ENCODE measurements at places on chromosomes 1 and 21.

DNA sequence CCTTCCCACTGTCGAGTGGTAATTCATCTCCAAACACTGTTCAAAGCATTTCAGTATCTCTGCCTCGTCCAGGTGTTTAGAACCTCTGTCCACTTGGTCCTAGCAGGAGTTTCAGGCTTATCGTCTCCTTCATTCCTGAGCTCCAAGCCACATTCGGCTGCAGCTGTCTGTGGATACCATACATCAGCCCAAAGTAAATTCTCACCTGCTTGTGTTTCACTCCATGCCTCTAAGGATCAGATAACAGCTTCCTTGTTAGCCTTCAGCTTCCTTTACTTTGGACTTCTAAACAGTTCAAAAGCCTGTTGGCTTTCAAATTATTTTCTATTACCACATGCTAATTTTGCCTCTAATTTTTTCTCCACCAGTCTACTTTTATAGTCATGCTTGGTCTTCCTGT is 219.0 kb upstream of the L1TD1 start:
- DNase-seq, result no peak

- peak; percentile 2 for DNase-seq
Observed at GRCh38 chr1:207067665-207068064, 14.6 kb downstream of the PFKFB2 start.

GRCh38 chr1:110243574-110243973 is 33.5 kb downstream of the KCNC4 start:
- no peak for DNase-seq

- no peak for DNase-seq
Observed at GRCh38 chr1:109827986-109828385, 64.3 kb upstream of the EPS8L3 start.

- DNase-seq, result no peak
Observed at GRCh38 chr1:205204552-205204951, 7.0 kb downstream of the DSTYK start.

- no peak for DNase-seq
Observed at GRCh38 chr1:168187177-168187576, 8.4 kb downstream of the TIPRL start.

DNA sequence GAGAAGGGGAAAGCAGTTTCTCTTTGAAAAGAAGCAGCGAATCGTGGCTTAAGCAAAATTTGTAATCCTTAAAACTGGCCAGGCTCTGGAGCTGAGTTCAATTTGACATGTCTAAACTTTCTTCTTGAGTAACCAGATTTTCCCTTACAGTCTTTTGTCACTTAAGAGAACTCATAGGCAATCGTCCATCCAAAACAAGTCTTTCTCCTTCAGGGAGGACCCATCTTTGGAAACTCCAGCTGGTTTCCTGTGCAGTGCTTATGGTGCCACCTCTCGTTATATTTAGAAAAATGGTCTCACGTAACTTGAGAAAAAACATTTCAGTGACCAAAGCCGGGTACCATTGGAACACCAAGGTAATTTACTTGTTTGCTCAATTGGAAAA is 1.8 kb upstream of the PTTG1IP start:
- no peak for DNase-seq

GRCh38 chr1:68197891-68198290 is 34.4 kb downstream of the WLS start:
- no peak for DNase-seq

- DNase-seq, result peak; percentile 91
Observed at GRCh38 chr21:42781150-42781970, 98.0 kb downstream of the WDR4 start.

- DNase-seq, result no peak
Observed at GRCh38 chr1:154148807-154149206, 6.1 kb downstream of the NUP210L start.

DNA sequence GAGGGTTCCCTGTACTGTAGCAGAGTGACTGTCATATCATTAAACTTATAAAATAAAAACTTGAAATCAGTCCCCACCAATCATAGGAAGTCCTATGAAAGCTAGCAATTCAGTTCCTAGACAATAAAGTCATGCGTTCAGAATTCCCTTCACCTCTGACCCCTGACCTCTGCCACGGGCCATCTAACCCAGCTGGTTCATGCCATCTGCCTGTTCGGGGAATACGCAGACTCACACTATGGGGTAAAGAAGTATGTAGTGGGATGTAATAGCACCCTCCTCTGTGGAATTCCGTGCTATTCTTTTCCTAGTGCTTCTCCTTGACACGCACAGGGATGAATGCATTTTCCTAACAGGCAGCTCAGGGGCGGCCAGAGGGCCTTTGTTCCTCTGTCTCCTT is 2.1 kb downstream of the GSTM4 start:
- DNase-seq, result peak; percentile 33

DNA sequence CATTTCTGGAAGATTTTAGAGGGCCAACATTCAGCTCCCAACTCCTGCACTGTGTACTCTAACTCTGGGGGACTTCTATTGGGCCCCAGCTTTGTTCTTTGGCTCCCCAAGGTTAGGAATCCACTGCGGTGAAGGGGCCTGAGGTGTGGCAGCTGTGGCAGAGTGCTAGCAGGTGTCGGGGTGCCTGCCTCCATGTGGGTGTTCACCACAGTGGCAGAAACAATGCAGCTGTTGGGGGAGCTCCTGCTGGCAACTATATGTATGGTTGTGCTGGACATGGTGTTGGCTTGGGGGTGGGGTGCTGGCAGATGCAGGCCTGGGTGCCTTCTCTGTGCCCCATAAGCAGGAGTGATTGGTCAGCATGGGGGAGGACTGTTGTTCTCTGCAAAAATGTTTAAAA is 95.5 kb downstream of the ST6GALNAC3 start:
- no peak for DNase-seq

DNA sequence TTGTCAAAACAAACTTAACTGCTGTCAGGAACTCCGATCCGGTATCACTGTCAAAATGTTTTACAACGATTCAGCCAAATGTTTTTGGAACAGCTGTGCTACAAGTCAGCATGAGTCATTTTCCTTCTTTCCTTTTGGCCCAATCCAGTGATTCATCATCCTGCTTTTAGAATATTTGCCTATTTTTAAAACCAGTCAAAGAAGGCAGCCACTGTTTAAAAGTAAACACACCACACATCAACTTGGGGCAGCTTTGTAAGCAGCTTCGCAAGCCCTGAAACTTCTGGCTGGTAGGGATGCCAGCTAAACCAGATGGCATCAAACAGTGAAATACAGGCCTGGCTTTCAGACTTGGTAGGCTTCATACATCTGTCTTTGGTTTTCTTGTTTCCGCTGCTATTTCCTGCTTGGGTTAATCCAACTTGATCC is 14.9 kb downstream of the MAP3K7CL start:
- no peak for DNase-seq

DNA sequence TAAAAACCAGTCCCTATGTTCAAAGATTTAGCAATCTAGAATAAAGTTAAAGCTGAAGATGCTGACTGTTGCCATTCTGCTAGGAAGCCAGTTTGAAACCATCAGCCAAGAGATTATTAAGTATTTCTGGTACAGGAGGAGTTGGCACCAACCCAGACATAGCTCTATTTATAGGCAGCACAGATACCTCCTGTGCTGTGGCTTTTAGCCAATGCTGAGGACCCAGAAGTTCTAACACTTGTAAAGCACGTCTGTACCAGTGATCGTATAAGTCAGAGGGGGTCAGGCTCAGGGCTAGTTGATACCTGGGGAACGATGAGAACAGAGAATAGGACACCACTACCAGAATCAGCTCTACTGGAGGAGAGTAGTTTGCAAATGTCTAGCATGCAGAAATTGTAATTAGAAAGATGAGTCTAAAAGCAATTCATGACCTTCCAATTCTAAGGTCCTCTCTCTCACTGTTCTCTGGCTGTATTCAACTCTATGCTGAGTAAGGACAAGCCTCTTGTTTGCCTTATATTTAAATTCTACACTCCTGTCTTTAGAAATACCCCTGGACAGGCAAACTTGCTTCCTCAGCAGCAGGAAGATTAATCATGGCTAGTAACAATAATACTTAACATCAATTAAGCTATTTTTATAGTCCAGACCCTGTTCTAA is 96.8 kb upstream of the PALMD start:
- DNase-seq, result no peak

DNA sequence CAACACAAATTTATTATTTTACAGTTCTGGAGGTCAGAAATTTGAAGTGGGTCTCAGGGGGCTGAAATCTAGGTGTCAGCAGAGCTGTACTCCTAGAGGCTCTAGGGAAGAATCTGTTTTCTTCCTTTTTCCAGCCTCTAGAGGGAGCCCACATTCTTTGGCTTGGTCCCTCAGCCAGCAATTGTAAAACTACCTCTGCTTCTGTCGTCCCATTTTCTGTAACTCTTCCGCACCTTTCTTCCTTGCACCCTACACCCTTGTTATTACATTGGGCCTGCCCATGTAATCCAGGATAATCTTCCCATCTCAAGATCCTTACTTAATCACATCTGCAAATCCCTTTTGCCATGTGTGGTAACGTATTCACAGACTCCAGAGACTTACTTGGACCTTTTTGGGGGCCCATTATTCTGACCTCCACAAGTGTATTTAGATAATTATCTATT is 24.8 kb upstream of the THEM4 start:
- peak; percentile 71 for DNase-seq

- DNase-seq, result no peak
Observed at GRCh38 chr1:46605232-46605631, 1.2 kb upstream of the MKNK1 start.

DNA sequence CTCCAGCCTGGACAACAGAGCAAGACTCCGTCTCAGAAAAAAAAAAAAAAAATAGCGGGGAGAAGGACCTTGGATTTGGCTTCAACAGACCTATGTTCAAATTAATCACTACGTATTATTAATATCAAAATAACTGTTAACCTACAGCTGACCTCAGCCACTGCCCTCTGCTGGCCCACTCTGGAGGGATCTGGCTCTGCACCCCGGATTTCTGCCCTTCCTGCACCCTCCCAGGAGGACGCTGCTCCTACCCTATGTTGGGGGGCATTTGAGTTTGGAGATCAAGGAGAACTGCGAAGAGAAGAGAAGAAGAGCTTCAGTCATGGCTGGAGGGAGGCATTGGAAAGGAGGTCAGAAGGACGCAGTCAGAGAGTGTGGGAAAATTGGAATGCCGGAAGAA is 96.7 kb downstream of the PSMG1 start:
- no peak for DNase-seq

DNA sequence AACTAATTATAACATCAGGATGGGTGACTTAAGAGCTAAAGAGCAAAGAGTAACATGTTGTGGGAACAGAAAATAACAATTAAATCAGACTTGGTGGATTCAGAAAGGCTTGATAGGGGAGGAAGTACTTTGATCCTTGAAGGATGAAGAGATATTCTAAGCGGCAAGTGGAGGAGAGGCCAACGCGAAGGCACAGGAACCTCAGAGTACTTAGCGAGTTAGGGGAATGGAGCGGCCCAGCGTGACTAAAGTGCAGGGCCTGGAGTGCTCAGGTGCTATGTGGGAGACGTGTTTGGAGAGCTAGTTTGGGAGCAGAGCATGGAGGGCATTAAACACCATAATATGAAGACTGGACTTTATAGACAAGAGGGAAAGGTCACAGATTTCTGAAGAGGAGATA is 64.3 kb downstream of the ADCY10 start:
- no peak for DNase-seq

DNA sequence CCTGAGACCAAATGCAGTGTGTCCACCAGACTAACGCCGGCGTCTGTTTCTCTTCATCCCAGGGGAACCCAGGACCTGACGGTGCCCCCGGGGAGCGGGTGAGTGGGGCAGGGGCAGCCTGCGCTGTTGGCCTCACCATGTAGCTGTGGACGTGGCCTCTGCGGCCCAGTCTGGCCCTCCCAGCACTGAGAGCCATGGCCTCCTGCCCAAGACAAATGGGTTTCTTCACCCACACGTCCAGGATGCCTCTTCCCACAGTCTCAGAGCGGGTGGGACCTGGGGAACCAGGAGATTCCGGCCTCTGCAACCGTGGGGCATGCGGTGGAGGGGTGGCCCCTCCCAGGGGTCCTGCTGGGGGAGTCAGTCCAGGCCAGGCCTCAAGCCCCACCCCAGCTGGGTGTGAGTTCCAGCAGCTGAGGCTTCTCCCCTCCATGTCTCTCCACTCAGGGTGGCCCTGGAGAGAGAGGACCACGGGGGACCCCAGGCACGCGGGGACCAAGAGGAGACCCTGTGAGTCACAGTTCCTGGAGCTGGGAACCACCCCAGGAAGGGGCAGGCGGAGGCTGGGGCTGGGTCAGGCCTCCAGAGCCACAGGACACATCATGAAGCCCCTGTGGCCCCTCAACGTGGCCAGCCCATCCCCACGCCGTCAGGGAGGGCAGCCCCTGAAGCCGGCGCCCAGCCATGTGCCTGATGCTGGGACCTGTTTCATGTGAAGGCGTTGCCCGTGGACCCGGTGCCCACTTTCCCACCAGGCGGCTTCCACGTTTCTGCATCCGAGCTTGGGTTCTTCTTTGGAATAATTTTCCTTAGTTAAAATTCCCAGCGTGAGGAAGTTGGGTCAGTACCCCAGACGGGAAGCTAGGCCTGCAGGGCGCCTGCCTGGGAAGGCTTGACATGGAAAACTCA is 11.0 kb downstream of the COL6A1 start:
- DNase-seq, result peak; percentile 40

GRCh38 chr1:41365772-41366454 is 4.7 kb downstream of the FOXO6 start:
- DNase-seq, result no peak

GRCh38 chr1:86507935-86508582 is 38.8 kb upstream of the CLCA4 start:
- no peak for DNase-seq

- no peak for DNase-seq
Observed at GRCh38 chr1:6703016-6703415, 1.4 kb upstream of the DNAJC11 start.

DNA sequence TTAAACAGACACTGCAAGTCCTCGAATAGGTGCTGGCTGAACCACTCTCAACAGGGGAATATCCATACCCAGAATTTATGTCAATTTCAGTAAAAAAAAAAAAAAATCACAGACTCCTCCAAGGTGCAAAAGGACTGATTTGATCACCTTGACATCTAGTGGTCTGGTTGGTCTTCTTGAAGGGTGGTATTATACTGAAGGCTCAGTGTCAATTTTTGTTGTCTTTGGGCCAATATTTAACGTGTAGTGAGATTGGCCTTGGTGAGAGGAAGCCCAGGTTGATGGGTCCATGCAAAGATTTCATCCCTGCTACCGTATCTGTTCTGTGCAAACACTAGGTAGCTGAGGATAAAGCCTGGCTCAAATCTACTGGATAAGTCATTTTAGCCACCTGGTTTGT is 4.0 kb upstream of the GBP5 start:
- no peak for DNase-seq

- no peak for DNase-seq
Observed at GRCh38 chr1:247468481-247469140, 10.7 kb upstream of the OR2B11 start.

DNA sequence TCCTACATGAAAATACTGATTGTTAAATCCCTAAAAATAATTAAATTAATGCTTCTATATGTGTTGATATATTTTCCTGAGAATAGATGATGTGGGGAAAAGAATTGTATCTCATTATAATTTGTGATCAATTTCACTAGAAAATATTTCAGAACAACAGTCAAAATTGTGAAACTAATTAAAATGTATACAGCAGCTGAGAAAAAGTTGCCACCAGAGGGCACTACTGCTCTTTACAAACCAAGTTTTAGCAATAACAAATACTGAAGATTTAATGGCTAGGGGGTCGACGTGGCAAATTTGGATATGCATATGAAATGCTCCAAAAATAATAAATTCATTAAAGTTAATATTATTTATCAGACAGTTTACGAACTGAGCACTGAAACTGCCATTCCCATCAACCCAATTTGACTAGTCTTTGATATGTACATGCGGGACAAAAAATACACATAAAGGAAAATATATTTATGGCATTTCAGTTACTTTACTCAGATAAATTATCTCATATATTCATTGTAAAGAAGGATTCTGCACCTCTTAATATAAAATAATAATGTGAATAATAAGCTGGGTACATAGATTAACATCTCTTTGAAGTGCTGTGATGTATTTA is 96.3 kb upstream of the TMPRSS15 start:
- no peak for DNase-seq
